Pulmonary artery endothelial cell (primary cell): ENCODE measurements at places on chromosomes 5 and 9.

DNA sequence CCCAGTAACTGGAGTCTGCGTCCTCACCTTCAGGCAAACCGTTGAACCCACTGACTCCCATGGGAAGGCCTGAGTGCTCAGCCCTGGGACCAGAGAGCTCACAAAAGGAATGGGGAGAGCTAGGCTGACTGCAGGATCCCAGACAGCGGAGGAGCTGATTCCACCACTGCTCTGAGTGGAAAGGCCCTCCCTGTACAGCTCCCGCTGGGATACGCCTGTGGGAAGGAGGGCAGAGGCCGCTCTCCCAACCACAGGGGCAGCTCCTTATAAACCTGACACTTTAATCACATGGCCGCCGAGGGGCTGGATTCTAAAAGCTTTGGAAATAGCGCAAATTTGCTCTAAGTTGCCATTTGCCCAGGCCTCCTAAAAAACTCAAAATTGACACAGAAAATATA is 37.1 kb downstream of the DBH start:
- DNase-seq: no peak

GRCh38 chr9:86337469-86338108 is 16.6 kb downstream of the TUT7 start:
- no peak for DNase-seq

DNA sequence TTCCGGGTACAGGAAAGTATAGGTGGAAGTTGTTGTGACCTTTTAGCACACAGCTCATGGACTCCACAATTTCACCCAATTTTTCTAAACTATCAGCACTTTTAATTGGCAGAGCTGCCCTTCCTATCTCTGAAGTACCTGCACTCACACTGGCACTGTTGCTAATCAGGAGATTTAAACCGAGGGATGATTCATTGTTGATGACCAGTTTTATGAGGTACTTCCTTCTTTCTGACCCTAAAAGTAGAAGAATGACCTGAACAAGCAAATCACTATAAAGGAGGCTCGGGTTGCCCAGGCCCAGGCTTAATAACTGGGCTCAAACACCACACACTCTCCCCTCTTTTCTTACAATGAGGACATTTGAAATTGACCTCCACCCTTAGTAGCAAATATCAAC is 105.9 kb downstream of the KCNN2 start:
- no peak for DNase-seq

DNA sequence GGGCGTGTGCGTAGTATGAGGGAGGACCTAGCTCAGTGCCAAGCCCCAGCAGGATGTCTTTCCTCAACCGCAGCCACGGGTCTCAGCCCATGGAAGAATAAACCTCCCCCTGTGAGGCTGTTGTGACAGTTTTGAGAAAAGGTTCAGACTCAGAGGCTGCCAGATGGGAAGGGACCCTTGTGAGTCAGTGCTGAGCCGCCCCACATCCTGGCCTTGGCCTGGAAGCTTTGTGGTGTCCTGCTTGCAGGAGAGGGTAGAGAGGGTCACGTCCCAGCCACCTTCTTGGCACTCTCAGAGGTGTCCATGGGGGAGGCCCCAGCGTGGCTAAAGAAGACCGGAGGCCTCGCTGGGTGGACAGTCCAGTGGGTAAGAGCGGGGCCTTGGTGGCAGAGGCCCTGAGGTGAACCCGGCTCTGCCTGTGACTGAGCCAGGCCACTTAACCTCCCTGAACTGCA is 2.8 kb downstream of the GRHPR start:
- DNase-seq: no peak

DNA sequence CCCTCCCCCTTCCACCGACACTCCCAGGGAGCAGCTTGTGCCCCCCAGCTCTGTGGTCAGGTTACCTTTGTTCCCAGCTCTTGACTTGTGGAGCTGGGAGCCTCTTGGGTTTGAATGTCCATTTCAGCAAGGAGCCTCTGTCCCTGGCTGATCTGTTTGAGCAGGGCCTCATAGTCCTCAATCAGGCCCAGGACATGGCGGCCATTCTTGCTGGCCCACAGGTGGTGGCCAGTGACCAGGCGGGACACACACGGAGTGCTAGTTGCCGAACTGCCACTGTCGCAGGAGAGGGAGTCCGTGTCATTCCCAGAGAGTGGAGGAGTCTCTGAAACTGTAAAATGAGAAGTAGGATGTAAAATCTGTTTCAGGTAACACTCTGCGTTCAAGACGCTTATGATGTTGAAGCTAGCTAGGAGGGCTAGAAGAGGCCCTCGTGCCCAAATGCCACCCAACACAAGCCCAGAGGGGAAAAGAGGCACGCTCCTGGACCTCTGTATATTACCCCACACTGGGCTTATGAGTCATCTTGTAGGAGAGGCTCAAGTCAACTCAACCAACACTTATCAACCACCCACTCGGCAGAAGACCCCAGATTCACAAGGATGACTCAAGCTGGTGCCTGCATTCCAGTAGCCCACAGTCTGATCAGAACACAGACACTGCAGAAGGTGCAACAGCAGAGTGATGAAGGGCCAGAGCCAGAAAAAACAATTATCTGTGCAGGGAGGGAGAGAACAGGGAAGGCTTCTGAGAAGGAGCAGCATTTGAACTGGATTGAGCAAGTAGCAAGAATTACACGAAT is 177.0 kb downstream of the CDK5RAP2 start:
- DNase-seq: no peak
